Glutamatergic neuron (in vitro differentiated cells): ENCODE measurements at places on chromosomes 11 and 22.

DNA sequence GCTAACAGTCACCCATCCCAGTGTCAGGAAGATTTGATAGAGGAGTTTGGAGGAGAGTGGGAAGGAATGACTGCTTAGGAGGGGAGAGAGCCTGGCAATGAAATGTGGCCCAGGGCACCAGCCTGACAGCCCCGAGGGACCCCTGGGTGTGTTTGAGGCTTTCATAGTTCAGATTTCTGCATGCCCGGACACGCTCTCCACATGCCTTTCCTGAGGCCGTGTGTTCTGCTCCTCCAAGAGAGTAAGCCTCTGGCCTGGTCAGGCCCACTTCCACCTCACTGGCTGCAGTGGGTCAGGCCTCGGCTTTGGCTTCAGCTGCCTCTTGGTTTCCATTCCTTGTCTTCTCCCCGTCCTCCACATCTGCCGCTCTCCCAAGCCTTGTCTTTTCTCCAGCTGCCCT is 78.4 kb downstream of the C22orf31 start:
- peak; percentile 40 for DNase-seq

GRCh38 chr11:87036756-87037449 is 831 bp upstream of the TMEM135 start:
- peak; percentile 19 for DNase-seq

- peak; percentile 40 for DNase-seq
Measured at GRCh38 chr11:127993788-127994187, 593.6 kb downstream of the ETS1 start.

GRCh38 chr22:41197038-41197972 is 7.8 kb upstream of the L3MBTL2 start:
- peak; percentile 86 for DNase-seq

GRCh38 chr11:72575533-72576242 is 98.5 kb downstream of the PDE2A start:
- no peak for DNase-seq

DNA sequence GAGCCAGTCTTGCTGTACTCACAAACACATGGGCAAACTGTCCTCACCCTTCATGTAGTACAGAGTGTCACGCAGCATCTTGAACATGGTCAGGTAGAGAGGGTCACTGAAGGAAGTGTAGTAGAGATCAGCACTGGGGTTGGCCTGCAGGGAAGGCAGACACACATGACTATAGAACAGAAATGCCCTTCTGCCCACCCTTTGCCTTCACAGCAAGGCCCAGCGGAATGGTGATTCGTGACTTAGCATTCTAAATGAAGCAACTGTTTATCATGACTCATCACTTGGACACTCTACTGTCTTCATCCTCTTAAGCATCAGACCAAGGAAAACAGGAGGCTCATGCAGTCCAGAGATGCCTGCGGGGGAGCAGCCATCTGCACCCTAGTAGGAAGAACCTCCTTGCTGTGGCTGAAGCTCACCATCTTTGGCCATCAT is 33.4 kb downstream of the SERPIND1 start:
- no peak for DNase-seq

DNA sequence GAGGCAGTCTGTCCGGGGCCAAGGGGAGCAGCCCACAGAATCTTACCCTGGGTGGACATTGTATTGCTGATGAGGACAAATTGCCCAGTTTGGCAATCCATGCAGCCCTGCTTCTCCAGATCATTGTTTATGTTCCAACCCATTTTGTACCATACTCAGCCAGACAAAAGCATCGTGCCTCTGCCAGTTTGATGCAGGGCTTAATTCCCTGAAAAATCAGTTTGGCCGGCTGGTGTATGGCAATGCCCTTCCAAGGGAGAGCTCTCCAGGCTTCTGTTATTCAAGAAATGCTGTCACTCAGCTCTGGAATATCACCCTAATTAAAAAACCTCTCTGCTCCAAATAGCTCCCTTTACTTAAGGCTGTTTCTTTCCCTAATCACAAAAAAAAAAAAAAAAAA is 697.7 kb downstream of the TBC1D22A start:
- no peak for DNase-seq

DNA sequence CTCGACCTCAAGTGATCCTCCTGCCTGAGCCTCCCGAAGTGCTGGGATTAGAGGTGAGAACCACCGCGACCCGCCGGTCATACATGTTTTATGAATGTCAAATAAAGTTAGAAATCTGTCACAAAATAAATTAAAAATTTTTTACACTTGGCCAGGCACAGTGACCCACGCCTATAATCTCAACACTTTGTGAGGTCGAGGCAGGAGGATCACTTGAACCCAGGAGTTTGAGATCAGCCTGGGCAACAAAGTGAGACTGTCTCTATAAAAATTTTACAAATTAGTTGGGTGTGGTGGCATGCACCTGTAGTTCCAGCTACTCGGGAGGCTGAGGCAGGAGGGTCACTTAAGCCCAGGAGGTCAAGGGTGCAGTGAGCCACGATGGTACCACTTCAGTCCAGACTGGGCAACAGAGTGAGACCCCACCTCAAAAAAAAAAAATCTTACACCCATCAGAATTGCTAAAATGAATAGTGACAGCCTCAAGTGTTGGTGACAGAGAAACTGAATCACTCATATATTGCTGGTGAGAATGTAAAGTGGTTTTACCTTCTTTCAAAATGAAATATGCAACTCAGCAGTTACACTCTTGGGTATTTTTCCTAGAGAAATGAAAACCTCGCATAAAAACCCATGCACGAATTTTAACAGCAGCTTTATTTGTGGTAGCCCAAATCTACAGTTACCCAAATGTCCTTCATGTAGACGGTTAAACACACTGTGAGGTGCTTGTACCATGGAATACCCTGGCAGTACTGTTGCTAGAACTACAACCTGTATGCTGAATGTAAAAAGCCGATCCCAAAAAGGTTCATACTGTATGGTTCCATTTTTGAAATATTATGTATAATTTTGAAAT is 55.4 kb downstream of the MED15 start:
- no peak for DNase-seq
